ENCODE measurements at places on chromosomes 1 and 21. TPM values are rescaled to one million over a fixed set of nuclear protein-coding genes. Genes with fewer than 3 reads are reported as not detected.

GRCh38 chr21:39640754-39641153, 28.0 kb downstream of the B3GALT5 start:
- no peak overlapping the region for H3K4me3 ChIP-seq
- H3K36me3 ChIP-seq = no peaks in the 10 kb centered on the region
- no peak for DNase-seq
- no peak overlapping the region for H3K27ac ChIP-seq
- no peaks in the 10 kb centered on the region for H3K4me1 ChIP-seq

DNA sequence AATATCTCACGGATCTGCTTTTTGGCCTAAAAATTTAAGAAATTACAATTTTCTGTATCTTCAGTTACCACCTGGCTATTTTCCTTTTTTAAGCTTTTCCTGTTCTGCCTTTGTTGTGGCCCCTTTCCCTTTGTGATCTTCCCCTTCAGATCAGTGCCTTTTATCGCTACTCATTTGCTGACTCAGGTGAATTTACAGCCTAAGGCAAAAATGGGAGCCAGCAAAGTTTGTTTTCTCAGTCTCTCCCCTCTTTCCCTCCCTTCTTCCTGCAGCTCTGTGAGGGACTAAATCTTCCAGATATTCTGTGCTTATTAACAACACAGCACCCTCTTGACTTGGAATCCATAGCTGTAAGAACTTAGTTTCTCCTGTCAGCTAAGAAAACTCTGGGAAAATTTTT, 5.3 kb upstream of the PRRC2C start:
- DNase-seq = no peak
- no peaks in the 10 kb centered on the region for H3K27me3 ChIP-seq
- H3K4me3 ChIP-seq = no peak overlapping the region
- no peaks in the 10 kb centered on the region for H3K36me3 ChIP-seq
- no peak overlapping the region for H3K27ac ChIP-seq
- H3K4me1 ChIP-seq = no peaks in the 10 kb centered on the region

GRCh38 chr1:69919129-69919921, 286.1 kb downstream of the LRRC40 start:
- H3K4me1 ChIP-seq = no peaks in the 10 kb centered on the region
- no peaks in the 10 kb centered on the region for H3K27me3 ChIP-seq
- H3K4me3 ChIP-seq = no peak overlapping the region
- no peak for DNase-seq
- no peaks in the 10 kb centered on the region for H3K36me3 ChIP-seq

- H3K4me3 ChIP-seq = no peak overlapping the region
- H3K36me3 ChIP-seq = no peaks in the 10 kb centered on the region
- H3K27ac ChIP-seq = no peak overlapping the region
- no peaks in the 10 kb centered on the region for H3K4me1 ChIP-seq
Measured at GRCh38 chr1:171716616-171717015, 25.2 kb downstream of the VAMP4 start.

GRCh38 chr1:111739925-111740765, 950 bp upstream of the INKA2 start:
- H3K27ac ChIP-seq = no peak overlapping the region
- peaks cover 8% of the 10 kb centered on the region for H3K27me3 ChIP-seq
- DNase-seq = no peak
- peak overlapping the region; percentile 86 for H3K4me3 ChIP-seq
- no peaks in the 10 kb centered on the region for H3K36me3 ChIP-seq

- no peak overlapping the region for H3K4me3 ChIP-seq
- H3K27ac ChIP-seq = no peak overlapping the region
- H3K27me3 ChIP-seq = peaks cover 7% of the 10 kb centered on the region
- H3K36me3 ChIP-seq = no peaks in the 10 kb centered on the region
- DNase-seq = no peak
- no peaks in the 10 kb centered on the region for H3K4me1 ChIP-seq
Measured at GRCh38 chr1:86154571-86155050, 2.0 kb downstream of the COL24A1 start.

DNA sequence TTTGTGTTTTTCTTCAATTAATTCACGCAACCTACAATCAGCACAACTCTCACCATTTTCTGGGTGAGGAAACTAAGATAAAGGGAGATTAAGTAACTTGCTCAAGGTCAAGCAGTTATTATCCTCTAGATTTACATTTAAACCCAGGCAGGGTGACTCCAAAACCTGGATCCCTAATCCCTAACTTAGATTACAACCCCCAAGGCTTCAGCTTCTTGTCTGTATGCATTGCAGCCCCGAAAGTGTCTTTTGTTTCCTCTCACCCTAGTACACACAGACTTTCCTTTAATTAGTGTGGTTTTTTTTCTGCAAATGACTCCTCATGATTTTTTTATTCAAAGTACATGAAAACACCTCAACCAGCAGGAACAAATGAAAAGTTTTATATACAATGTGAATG, 748.6 kb upstream of the ADGRL2 start:
- H3K4me3 ChIP-seq = no peak overlapping the region
- no peak for DNase-seq
- no peaks in the 10 kb centered on the region for H3K27me3 ChIP-seq
- no peaks in the 10 kb centered on the region for H3K4me1 ChIP-seq

- no peak for DNase-seq
- H3K27ac ChIP-seq = no peak overlapping the region
- no peaks in the 10 kb centered on the region for H3K36me3 ChIP-seq
- no peaks in the 10 kb centered on the region for H3K27me3 ChIP-seq
- H3K4me3 ChIP-seq = no peak overlapping the region
Measured at GRCh38 chr1:45216200-45216541, 9.8 kb upstream of the ZSWIM5 start.

DNA sequence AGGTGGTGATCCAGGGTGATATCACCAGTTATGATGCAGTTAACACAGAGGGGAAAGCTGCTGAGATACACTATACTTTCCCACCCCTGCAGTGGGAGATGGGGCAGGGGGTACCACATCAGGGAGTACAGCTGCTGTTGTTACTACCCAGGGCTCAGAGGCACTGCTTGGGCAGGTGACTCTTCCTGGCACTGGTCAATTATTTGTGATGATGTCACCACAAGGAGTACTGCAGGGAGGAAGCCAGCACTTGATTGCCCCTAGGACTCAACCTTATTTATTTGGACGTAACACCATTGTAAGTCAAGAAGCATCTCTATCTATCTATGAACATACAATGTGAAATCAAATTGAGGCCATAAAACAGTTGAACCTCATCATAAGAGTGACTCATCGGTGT, 10.1 kb downstream of the IFNAR1 start:
- H3K36me3 ChIP-seq = peaks cover 14% of the 10 kb centered on the region
- peaks cover 41% of the 10 kb centered on the region for H3K4me1 ChIP-seq
- H3K27me3 ChIP-seq = no peaks in the 10 kb centered on the region
- no peak for DNase-seq
- H3K27ac ChIP-seq = no peak overlapping the region
- H3K4me3 ChIP-seq = no peak overlapping the region

DNA sequence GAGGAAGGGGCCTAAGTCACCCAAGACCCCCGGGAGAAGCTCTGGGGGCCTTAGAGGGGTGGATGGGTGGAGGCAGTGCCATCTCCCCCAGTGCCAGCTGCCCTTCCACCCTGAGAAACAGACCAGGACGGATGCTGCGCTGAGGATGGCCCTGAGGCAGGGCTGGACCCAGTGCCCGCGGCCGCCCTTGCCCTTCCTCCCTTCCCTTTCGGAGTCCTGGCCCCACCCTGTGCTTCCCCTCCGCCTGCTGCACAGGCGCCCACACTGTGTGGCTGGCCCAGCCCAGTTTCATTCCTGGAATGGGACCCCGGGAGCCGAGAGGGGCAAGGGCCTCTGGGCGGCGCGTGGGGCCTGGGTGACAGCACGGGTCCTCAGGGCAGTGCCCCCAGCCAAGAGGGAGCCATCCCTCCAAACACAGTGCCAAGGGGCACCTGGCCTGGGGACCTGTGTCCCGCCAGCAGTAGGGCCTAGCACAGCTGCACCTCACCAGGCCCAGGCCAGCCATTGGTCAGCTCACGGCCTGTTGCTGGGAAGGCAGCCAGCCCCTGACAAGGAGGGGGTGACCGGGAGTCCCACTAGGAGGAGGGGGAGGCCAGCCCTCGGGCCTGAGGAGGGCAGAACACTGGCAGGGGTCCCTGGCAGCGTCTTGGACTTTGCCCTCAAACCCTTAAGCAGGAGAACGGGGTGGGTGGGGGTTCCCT, 13.4 kb upstream of the SKI start:
- no peak overlapping the region for H3K27ac ChIP-seq
- DNase-seq = no peak
- no peaks in the 10 kb centered on the region for H3K4me1 ChIP-seq
- H3K27me3 ChIP-seq = no peaks in the 10 kb centered on the region
- H3K4me3 ChIP-seq = no peak overlapping the region
- no peaks in the 10 kb centered on the region for H3K36me3 ChIP-seq

DNA sequence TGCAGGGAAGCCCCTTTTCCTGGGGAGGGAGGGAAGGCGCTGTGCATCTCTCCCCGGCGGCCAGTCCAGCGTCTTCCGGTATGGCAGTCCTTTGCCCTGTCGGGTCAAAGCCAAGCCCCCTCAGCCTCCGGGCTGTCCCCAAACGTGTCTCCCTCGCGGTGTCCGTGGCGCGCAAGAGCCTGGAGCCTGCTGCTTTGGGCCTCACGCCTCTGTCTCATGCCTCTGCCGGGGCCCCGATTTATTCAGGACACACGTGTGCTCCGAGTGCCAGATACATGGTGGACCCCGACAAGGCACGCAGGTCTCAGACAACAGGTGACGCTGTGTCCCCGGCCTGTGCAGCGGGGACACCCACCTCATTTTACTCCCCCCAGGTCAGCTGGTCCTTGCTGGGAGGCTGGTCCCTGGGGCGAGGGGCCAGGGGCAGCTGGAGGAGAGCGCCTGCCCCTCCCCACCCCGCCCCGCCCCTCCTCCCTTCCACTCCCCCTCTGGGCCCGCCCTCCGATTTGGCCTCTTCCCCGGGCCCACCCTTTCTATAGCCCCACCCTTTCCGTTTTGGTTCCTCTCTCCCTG, 176.7 kb downstream of the CAMTA1 start:
- H3K4me1 ChIP-seq = no peaks in the 10 kb centered on the region
- DNase-seq = no peak
- no peaks in the 10 kb centered on the region for H3K36me3 ChIP-seq
- no peak overlapping the region for H3K27ac ChIP-seq
- no peak overlapping the region for H3K4me3 ChIP-seq

- no peak overlapping the region for H3K4me3 ChIP-seq
- H3K36me3 ChIP-seq = no peaks in the 10 kb centered on the region
- H3K4me1 ChIP-seq = peaks cover 33% of the 10 kb centered on the region
- no peaks in the 10 kb centered on the region for H3K27me3 ChIP-seq
- DNase-seq = no peak
- H3K27ac ChIP-seq = no peak overlapping the region
Measured at GRCh38 chr1:2385606-2386280, 5.6 kb downstream of the MORN1 start.

- H3K36me3 ChIP-seq = no peaks in the 10 kb centered on the region
- no peaks in the 10 kb centered on the region for H3K27me3 ChIP-seq
- H3K27ac ChIP-seq = no peak overlapping the region
- DNase-seq = no peak
Measured at GRCh38 chr1:115099693-115100050, 10.4 kb upstream of the TSPAN2 start.

- DNase-seq = no peak
- no peak overlapping the region for H3K27ac ChIP-seq
- no peak overlapping the region for H3K4me3 ChIP-seq
- H3K4me1 ChIP-seq = peaks cover 3% of the 10 kb centered on the region
Measured at GRCh38 chr21:14600569-14601297, 54.6 kb upstream of the SAMSN1 start.

- H3K27me3 ChIP-seq = no peaks in the 10 kb centered on the region
- no peaks in the 10 kb centered on the region for H3K36me3 ChIP-seq
- no peak for DNase-seq
- no peak overlapping the region for H3K27ac ChIP-seq
Measured at GRCh38 chr1:224338150-224338838, 8.3 kb upstream of the NVL start.

- H3K4me1 ChIP-seq = peaks cover 5% of the 10 kb centered on the region
- DNase-seq = no peak
- no peak overlapping the region for H3K27ac ChIP-seq
- no peaks in the 10 kb centered on the region for H3K27me3 ChIP-seq
- H3K36me3 ChIP-seq = no peaks in the 10 kb centered on the region
Measured at GRCh38 chr1:174023440-174023839, 1.3 kb upstream of the RC3H1 start.

DNA sequence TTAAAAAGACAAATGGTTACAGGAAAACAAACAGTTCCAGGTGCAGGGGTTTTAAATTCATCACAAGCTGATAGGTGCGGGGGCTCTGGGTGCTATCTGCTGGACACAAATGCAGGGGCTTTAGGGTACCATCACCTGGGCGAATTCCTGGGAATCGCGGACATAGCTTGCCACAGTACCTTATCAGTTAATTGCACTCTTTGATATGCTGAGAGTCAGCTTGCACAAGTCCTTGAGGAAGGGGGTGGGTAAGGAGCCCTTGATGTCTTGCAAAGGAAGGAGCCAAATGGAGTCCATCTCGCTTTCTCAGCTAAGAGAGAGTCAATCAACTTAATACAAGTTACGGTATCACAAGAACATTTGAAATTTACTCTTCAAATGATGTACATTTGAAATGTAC, 25.4 kb upstream of the TMEM54 start:
- H3K4me3 ChIP-seq = no peak overlapping the region
- no peaks in the 10 kb centered on the region for H3K36me3 ChIP-seq
- H3K27me3 ChIP-seq = peaks cover 5% of the 10 kb centered on the region
- H3K4me1 ChIP-seq = no peaks in the 10 kb centered on the region

DNA sequence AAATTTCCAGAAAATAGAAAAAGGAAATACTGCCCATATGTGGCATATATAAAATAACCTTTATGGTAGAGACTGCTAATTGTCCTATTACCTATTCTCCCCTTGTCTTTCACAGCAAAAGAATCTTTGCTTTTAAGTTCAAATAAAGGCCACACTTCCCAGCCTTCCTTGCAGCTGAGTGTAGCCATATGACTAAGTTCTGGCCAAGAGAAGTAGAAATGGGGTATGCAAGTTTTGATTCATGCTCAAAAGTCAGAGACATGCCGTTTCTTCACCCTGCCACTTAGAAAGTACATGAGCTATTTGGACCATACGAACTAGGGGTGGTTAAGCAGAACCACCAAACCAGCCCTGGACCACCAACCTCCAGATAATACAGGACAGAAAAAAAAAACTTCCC, 18.3 kb upstream of the S100A2 start:
- no peaks in the 10 kb centered on the region for H3K27me3 ChIP-seq
- no peak for DNase-seq
- H3K36me3 ChIP-seq = no peaks in the 10 kb centered on the region
- H3K27ac ChIP-seq = no peak overlapping the region

BTF3L4 gene
- total RNA-seq = 36.6 TPM

FCGR3A gene
- not detected for total RNA-seq

SPRR2E gene
- total RNA-seq = not detected

AADACL3 gene
- total RNA-seq = not detected

TNFRSF14 gene
- total RNA-seq = 76.2 TPM

TMEM39B gene
- 24.3 TPM for total RNA-seq

CHRM3 gene
- not detected for total RNA-seq

KCNJ6 gene
- not detected for total RNA-seq

LCE2C gene
- not detected for total RNA-seq

KDM1A gene
- total RNA-seq = 110 TPM
